Activated T-helper 17 cell treated with anti-CD3 and anti-CD28 coated beads, Interleukin-2, amount 50 U/mL, for 72 hours (primary cell): ENCODE measurements at places on chromosomes 5 and 9. TPM values are rescaled to one million over a fixed set of nuclear protein-coding genes. Genes with fewer than 3 reads are reported as not detected.
A peak's percentile ranks its signal among the peaks of the same experiment; 100 is the strongest.

PRUNE2 gene
- total RNA-seq = 0.39 TPM

DNA sequence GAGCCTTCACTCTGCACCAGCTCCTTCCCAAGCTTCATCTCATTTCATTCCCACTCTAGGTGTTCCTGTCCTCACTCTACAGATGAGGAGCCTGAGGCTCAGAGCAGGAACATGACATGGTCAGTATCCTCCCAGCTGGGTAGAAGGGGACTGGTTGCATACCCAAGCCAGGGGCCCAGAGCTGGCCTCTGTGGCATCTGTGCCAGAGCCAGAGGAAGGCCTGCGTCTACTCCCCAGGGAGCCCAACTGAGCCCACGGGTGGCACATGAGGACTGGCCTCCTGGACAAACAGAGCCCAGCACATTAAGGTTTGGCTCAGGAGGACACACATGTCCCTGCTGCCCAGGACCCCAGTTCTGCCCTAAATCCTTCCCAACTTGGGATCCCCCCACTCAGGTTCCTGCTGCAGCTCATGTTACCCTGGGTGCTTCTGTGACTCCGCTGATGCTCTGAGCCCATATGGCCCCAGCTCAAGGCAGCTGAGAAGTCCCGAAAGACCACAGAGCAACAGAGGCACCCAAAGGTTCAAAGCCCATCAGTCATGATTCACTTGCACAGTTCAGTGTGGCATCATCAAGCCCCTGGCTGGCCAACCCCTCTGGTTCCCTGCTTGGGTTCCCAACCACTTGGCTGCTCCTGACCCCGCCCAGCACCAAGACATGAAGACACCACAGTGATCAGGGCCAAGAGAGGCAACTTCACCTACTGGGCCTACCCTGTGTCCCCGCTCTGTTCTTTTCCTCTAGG is 8.5 kb upstream of the NEURL1B start:
- no peak for ATAC-seq

GRCh38 chr9:135506327-135507103 is 6.0 kb downstream of the MRPS2 start:
- no peak for ATAC-seq

ZFP2 gene
- total RNA-seq = 0.26 TPM

- peak; percentile 34 for ATAC-seq
These were observed 987 bp downstream of the FBXW5 start for GRCh38 chr9:136943291-136944211.
